ENCODE measurements at places on chromosomes 12 and 14. TPM values are rescaled to one million over a fixed set of nuclear protein-coding genes. Genes with fewer than 3 reads are reported as not detected.
A peak's percentile ranks its signal among the peaks of the same experiment; 100 is the strongest.

Gene LPCAT3
- total RNA-seq, result 106 TPM

Gene ARMH4
- 19.9 TPM for total RNA-seq

Gene WSCD2
- 0.18 TPM for total RNA-seq

Gene HOXC6
- total RNA-seq, result 19.5 TPM

Gene RD3L
- total RNA-seq, result not detected

Gene TMEM260
- total RNA-seq, result 26.6 TPM

Gene RND1
- total RNA-seq, result not detected

Gene BEGAIN
- 3.5 TPM for total RNA-seq

DNA sequence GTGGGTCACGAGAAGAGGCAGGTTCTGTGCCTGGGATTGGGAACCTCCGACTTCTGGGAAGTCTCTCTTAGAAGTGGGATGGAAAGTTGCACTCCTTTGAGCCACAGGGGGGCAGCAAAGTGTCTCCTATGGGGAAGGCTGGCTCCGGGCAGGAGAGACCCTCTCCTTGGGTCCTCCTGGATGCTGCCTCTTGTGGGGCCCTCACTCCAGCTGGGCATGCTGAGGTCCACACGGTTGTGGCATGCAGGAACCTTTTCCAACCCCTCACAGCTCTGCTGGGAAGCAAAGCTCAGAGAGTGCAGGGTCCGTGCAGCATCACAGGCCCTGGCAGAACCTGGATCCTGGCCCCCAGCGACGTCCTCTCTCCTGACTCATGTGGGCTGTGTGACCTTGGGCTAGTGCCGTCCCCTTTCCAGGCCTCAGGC is 17.4 kb downstream of the SDSL start:
- no peaks in the 10 kb centered on the region for H3K27me3 ChIP-seq
- no peak overlapping the region for H3K4me3 ChIP-seq
- no peaks in the 10 kb centered on the region for H3K36me3 ChIP-seq
- no peak overlapping the region for H3K27ac ChIP-seq
- DNase-seq, result peak; percentile 65

DNA sequence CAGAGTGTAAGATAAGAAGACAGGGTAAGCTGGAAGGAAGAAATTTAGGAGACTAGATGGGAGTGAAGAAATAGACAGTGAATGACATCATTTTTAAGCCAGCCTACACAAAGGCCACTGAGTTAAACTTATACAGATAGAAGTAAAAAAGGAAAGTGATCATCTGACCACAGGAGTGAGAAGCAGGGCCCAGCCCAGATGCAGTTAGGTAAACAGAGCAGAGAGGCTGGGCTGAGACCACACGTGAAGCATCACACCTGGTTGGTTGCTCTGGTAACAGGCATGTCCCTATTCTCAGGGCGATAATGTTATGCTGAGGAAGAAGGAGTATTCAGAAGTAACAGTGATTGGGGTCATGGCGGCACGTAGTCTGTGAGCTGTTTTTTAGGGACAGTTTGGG is 1079.4 kb downstream of the AACS start:
- no peak overlapping the region for H3K4me3 ChIP-seq
- no peaks in the 10 kb centered on the region for H3K36me3 ChIP-seq
- no peaks in the 10 kb centered on the region for H3K27me3 ChIP-seq
- H3K4me1 ChIP-seq, result no peaks in the 10 kb centered on the region
- no peak overlapping the region for H3K27ac ChIP-seq

GRCh38 chr12:130775953-130776856 is 60.1 kb upstream of the RIMBP2 start:
- no peaks in the 10 kb centered on the region for H3K27me3 ChIP-seq
- H3K27ac ChIP-seq, result no peak overlapping the region
- no peak overlapping the region for H3K4me3 ChIP-seq
- peak; percentile 75 for DNase-seq

GRCh38 chr12:108201808-108202207 is 72.7 kb downstream of the WSCD2 start:
- H3K4me3 ChIP-seq, result no peak overlapping the region
- no peaks in the 10 kb centered on the region for H3K36me3 ChIP-seq
- no peak for DNase-seq
- H3K27me3 ChIP-seq, result no peaks in the 10 kb centered on the region
- H3K4me1 ChIP-seq, result no peaks in the 10 kb centered on the region

- no peaks in the 10 kb centered on the region for H3K27me3 ChIP-seq
- no peaks in the 10 kb centered on the region for H3K36me3 ChIP-seq
- H3K27ac ChIP-seq, result no peak overlapping the region
- no peaks in the 10 kb centered on the region for H3K4me1 ChIP-seq
- H3K4me3 ChIP-seq, result no peak overlapping the region
- no peak for DNase-seq
Measured at GRCh38 chr14:69928111-69928523, 48.9 kb downstream of the SMOC1 start.

GRCh38 chr14:54804538-54805041 is 98.0 kb downstream of the GCH1 start:
- H3K4me3 ChIP-seq, result no peak overlapping the region
- H3K4me1 ChIP-seq, result no peaks in the 10 kb centered on the region
- no peak for DNase-seq
- no peaks in the 10 kb centered on the region for H3K36me3 ChIP-seq

DNA sequence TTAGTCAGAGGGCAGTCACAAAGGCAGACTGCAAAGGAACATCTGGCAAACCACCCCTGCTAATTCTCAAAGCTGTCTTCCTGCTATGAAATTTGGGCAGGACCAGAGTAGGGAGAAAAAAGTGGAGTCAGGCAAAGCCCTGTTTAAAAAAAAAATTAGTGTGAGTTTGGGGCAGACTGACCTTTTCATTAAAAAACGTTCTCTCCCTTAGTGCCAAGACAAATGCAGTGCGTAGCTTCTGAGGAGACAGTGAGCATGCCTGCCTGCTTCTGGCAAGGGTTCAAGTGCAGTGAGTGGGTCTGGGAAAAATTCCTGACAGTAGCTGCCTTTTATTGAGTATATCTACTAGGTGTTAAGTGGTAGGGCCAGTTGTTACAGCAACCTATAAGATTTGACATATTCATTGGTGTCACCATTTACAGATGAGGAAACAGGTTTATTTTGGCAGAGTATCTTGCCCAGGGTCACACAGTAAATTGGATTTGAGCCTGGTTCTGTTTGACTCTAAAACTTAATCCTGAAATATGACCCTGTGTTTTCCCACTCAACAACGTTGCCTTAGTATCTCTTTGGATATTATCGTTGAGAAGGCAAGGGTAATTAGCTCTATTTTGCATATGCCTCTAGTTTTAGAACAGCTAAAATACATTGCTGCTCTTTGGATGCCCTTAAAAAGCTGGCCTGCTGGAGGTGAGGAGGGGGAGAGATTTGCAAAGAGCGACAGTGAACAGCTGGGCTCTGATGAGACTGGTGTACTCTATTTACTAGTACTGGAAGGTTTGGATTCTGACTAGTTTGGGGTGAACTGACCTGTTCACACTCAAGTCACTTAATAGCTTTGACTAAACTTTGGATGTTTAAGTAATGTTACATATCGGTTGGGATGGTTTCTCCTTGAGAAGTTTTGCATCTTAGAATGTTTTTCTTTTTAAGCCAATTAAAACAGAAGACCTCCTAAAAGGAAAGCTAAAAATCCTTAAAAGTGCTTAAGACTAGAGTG is 72.8 kb downstream of the PAPOLA start:
- no peak overlapping the region for H3K4me3 ChIP-seq
- peaks cover 10% of the 10 kb centered on the region for H3K4me1 ChIP-seq
- no peak overlapping the region for H3K27ac ChIP-seq
- H3K36me3 ChIP-seq, result no peaks in the 10 kb centered on the region

GRCh38 chr12:69385038-69385437 is 25.5 kb downstream of the YEATS4 start:
- H3K4me1 ChIP-seq, result no peaks in the 10 kb centered on the region
- H3K4me3 ChIP-seq, result no peak overlapping the region
- DNase-seq, result no peak
- no peak overlapping the region for H3K27ac ChIP-seq
- H3K27me3 ChIP-seq, result no peaks in the 10 kb centered on the region

GRCh38 chr14:101084436-101084826 is 180.9 kb upstream of the RTL1 start:
- no peaks in the 10 kb centered on the region for H3K27me3 ChIP-seq
- no peak overlapping the region for H3K27ac ChIP-seq

GRCh38 chr12:132243596-132244310 is 85.6 kb downstream of the GALNT9 start:
- no peaks in the 10 kb centered on the region for H3K36me3 ChIP-seq
- no peak for DNase-seq
- no peaks in the 10 kb centered on the region for H3K4me1 ChIP-seq
- H3K27me3 ChIP-seq, result peaks cover 9% of the 10 kb centered on the region
- no peak overlapping the region for H3K4me3 ChIP-seq
- no peak overlapping the region for H3K27ac ChIP-seq

GRCh38 chr14:103131580-103131979 is 8.3 kb downstream of the TNFAIP2 start:
- H3K27me3 ChIP-seq, result no peaks in the 10 kb centered on the region
- peak overlapping the region; percentile 64 for H3K27ac ChIP-seq
- H3K4me1 ChIP-seq, result peaks cover 53% of the 10 kb centered on the region
- peak; percentile 23 for DNase-seq
- H3K4me3 ChIP-seq, result no peak overlapping the region

- H3K4me1 ChIP-seq, result no peaks in the 10 kb centered on the region
- peak overlapping the region; percentile 52 for H3K27ac ChIP-seq
- no peak overlapping the region for H3K4me3 ChIP-seq
- H3K27me3 ChIP-seq, result no peaks in the 10 kb centered on the region
Measured at GRCh38 chr12:43285159-43285598, 266.8 kb downstream of the ADAMTS20 start.

- no peaks in the 10 kb centered on the region for H3K27me3 ChIP-seq
- DNase-seq, result no peak
Measured at GRCh38 chr14:59098377-59098776, 90.1 kb upstream of the DAAM1 start.

DNA sequence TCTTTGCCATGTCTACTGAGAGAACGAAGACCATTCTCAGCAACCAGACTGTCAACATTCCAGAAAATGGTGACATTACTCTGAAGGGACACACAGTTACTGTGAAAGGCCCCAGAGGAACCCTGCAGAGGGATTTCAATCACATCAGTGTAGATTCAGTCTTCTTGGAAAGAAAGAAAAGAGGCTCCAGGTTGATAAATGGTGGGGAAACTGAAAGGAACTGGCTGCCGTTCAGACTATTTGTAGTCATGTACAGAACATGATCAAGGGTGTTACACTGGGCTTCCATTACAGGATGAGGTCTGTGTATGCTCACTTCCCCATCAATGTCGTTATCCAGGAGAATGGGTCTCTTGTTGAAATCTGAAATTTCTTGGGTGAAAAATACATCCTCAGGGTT is 29.7 kb upstream of the PSMA6 start:
- H3K27me3 ChIP-seq, result no peaks in the 10 kb centered on the region
- H3K4me1 ChIP-seq, result no peaks in the 10 kb centered on the region
- no peak for DNase-seq
- no peak overlapping the region for H3K27ac ChIP-seq
- no peaks in the 10 kb centered on the region for H3K36me3 ChIP-seq
- no peak overlapping the region for H3K4me3 ChIP-seq

GRCh38 chr14:81246461-81247270 is 25.9 kb upstream of the GTF2A1 start:
- no peak for DNase-seq
- no peaks in the 10 kb centered on the region for H3K36me3 ChIP-seq
- no peak overlapping the region for H3K4me3 ChIP-seq
- H3K27ac ChIP-seq, result no peak overlapping the region

DNA sequence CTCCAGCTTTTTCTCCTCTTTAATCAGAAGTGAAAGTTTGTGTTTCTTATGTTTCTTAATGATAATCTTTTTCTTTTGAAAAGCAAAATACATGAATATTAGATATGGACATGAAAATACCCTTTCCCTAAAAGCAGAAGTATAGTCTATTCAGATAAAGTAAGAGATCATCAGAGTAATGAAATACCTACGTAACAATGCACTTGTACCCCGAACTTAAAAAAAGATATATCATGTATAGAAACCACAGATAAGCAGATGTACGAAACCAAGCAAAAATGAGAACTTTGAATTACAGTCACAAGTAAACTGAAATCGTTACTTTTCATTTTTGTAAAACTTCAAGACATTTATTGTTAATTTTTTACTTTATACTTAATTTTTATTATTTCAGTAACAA is 1.5 kb upstream of the GPR65 start:
- H3K36me3 ChIP-seq, result no peaks in the 10 kb centered on the region
- H3K4me3 ChIP-seq, result no peak overlapping the region
- DNase-seq, result no peak
- H3K27ac ChIP-seq, result no peak overlapping the region
- H3K4me1 ChIP-seq, result no peaks in the 10 kb centered on the region
- H3K27me3 ChIP-seq, result no peaks in the 10 kb centered on the region

- H3K4me1 ChIP-seq, result no peaks in the 10 kb centered on the region
- H3K27me3 ChIP-seq, result no peaks in the 10 kb centered on the region
- H3K4me3 ChIP-seq, result no peak overlapping the region
- no peak overlapping the region for H3K27ac ChIP-seq
- DNase-seq, result no peak
Measured at GRCh38 chr12:132740313-132740646, 21.4 kb downstream of the ANKLE2 start.

DNA sequence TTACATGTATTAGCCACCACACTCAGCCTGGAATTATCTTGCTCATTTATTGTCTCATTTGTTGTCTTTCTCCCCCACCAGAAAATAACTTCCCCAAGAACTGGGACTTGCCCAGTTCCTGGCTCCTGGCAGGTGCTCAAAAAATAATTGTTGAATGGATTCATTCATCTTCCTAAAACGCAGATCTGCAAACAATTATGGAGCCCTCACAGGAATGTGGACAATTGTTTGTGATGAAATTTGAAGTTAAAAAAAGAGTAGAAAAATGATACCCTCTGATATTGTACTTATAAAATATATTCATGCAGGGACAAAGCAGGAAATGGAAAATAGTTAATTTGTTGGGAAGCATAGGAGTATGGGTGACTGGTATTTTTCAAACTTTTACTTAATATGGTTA is 60.7 kb upstream of the MAP1LC3B2 start:
- no peak overlapping the region for H3K4me3 ChIP-seq
- H3K36me3 ChIP-seq, result no peaks in the 10 kb centered on the region
- H3K27me3 ChIP-seq, result no peaks in the 10 kb centered on the region
- no peaks in the 10 kb centered on the region for H3K4me1 ChIP-seq

Data from adrenal gland (tissue), 19 donors.